ENCODE measurements at places on chromosomes 6 and 20.

DNA sequence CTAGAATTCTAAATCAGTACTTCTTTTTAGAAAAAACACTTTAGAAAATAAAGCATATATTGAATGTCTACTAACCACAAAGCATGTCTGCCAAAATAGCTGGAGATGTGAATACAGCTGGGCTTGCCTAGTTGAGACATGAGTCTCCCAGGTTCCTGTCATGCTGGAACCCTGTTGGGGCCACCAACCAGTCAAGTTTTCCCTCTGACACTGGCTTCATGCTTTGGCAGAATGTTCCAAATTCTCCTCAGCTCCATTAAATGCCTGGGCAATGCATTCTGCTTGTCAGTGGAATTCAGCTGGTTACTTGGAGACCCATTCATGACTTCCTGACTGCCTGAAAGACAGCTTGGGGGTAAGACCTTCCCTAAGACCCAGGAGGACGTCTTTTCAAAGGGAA, 87.2 kb downstream of the PRND start:
- no peak for DNase-seq

- no peak for DNase-seq
Measured at GRCh38 chr6:125198398-125198937, 44.9 kb downstream of the TPD52L1 start.

DNA sequence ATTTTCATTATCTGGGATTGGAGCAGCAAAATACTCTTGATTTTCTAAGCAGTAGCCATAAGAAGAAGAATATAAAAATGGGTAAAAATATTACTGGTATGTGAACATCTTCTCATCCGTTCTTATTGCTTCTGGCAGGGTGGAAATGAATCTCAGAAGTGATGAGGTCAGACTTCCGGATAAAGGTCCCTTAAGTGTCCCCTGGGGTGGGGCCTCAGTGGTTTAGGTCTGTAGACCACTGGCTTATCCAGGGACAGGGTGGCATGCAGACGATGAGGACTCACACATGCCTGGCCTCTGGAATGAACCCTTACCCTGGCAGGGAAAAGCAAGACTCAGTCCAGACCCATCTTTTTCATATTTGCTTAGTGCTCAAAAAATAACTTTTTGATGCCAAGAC, 143.3 kb downstream of the UST start:
- no peak for DNase-seq

DNA sequence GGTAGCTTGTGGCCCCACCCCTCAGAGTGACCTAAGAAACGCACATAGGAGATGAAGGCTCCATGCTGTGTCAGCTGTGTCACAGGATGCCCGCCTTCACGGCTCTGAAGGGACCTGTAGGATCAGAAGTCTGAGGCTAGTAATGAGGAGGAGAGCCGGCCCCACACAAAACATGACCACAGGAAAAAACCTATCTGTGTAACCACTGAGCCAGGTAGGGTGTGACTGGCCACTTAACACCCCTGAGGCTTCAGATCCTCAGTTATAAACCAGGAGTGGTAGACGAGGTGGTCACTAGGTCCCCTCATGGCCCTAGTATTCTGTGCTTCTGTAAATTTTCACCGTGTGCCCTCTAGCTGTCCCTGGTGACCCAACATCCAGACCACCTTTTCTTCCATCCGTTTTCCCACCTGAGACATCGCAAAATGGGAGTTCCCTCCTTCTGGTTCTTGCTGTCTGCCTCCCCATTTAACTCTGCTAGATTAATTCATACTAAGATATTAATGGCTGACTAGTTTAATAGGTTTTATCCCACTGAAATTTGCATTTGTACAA, 52.8 kb downstream of the TBC1D7 start:
- no peak for DNase-seq

DNA sequence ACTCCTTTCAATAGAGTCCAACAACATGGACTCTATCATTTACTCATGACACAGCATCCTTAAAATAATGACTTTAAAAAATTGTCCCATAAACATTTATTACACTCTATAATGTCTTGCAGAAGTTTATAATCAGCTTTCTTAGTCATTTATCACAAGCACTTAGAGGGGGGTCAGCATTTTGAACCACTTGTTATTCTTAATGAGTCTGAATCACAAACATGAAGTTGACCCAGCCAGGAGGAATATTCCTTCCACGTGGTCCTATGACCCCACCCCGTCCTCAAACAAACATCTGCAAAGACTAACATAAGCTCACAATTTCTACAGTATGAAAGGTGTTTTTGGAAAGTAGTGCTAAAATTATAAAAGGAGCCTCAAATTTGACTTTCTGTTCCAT, 91.1 kb downstream of the MTFR2 start:
- no peak for DNase-seq

DNA sequence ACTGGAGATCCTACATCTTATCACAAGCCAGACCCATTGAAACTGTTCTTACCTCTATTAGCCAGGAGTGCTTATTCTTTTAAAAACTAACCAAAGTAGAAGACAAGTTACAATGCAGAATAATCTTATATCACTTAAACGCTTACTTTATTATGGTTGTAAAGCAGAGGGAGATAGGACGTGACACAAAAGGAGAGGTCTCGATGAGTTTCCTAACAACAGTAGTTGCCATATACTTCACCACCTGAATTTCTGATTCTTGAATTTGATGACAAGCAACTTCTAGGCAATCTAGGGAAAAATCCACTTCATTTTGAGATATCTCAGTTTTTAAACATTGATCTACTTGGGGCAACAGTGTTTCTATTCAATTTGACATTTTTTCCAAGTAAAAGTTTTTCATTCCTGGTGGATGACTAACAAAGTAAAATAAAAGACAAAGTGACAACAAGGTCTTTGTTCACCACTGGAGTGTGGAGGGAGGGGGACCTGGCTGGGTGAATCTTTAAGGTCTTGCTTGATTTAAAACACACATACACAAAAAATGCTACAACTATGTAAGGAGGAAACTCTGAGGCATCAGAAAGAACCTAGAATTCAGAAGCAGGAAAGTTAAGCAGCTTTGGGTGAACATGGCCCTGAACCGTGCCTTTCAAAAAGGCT, 110.9 kb downstream of the SMLR1 start:
- no peak for DNase-seq

- DNase-seq = no peak
Measured at GRCh38 chr6:5339786-5340185, 78.5 kb downstream of the FARS2 start.

- no peak for DNase-seq
Measured at GRCh38 chr20:50804437-50805348, 9.8 kb downstream of the BCAS4 start.

- DNase-seq = no peak
Measured at GRCh38 chr6:92708945-92709344, 710.4 kb downstream of the EPHA7 start.

DNA sequence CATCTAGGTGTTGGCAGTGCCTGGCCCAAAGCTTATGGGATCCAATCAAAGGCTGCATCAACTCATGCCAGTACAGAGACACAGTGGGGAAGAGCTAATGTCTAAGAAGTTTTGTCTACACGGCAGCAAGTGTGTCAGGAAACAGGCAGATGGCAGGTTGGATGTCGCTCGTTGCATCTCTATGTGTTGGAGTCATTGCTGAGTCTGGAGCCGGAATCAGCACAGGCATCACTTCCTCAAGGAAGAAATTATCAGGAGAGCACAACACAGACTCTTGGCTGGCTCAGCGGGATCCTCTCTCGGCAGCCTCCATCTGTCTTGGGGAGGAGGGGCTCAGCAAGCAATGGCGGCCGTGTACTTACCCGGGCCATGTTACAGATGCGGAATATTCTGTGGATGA, 467.2 kb upstream of the CHD6 start:
- DNase-seq = no peak

DNA sequence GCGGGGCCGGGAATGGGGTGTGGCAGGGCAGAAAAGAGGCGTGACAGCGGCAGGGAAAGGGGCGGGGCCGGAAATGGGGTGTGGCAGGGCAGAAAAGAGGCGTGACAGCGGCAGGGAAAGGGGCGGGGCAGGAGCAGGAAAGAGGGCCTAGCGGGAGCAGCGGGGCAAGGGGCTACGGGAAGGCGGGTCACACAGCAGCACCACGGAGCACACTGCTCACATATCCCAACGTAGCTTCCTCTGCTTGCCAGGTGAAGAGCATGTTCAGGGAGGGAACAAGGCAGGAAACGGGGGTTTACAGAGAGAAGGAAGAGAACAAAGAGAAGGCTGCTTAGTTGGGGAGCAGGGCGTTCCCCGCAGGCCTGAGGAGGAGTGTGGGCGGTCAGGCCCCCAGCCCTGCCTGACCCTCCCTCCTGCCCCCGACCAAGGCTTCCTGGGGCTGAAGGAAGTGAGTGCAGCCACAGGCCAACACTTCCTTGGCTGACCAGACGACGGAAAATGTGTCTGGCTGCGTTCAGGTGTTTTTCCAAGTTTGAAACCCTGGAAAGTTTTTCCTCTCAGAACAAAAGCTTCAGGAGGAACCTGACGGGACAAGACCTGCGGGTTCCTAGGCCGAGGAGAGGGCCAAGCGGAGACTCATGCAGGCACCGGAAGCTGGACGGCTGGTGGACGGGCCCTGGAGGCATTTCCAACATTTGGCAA, 13.8 kb downstream of the UCKL1 start:
- peak; percentile 74 for DNase-seq

GRCh38 chr6:111872401-111873177, 663 bp downstream of the FYN start:
- no peak for DNase-seq

- DNase-seq = no peak
Measured at GRCh38 chr6:157280157-157280556, 43.2 kb downstream of the TMEM242 start.

DNA sequence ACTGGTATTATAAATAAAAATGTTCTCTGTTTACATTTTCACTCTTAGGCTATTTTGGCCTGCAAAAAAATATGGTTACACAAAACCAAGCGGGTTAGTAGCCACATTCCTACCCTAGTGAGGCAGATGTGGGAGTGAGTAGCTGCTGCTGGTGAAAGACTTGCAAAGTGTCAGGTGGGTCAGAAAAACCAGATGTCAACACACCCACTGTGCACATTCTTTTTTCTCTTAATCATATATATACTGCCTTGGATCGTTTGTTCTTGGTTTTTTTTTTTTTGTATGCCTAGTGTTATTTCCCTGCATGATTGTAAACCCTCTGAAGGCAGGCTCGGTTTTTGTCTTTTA, 68.0 kb upstream of the TFB1M start:
- no peak for DNase-seq

GRCh38 chr20:56098981-56099500, 93.7 kb upstream of the CBLN4 start:
- no peak for DNase-seq

DNA sequence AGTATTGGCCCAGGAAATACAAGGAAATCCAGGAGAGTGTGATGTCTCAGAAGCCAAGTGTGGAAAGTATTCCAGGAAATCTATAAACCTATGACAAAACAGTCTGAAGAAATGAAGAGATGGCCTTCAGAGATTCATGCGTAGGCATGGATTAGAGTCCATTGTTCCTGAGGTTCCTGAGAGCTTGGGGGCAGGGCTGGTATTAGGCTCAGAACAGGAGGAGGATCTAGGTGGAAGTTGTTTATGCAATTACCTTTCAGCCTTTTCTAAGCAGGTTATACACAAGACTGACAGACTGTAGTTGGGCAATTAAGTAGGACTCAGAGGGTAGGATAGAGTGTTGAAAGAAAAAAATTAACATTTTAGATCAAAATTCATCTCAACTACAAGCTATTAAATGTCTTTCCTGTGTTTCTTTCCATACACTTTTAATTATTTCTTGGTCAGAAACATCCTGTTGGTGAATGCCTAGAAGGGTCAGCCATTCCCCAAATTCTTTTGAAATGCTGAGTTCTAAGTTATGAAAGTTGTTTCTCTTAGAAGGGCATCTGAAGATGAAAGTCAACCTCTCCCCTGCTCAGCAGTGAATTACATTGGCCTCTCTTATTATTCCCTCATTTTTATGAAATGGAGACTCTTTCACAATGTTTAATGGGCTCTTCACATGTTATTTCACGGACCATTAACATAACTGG, 201.2 kb upstream of the MYLIP start:
- DNase-seq = no peak

DNA sequence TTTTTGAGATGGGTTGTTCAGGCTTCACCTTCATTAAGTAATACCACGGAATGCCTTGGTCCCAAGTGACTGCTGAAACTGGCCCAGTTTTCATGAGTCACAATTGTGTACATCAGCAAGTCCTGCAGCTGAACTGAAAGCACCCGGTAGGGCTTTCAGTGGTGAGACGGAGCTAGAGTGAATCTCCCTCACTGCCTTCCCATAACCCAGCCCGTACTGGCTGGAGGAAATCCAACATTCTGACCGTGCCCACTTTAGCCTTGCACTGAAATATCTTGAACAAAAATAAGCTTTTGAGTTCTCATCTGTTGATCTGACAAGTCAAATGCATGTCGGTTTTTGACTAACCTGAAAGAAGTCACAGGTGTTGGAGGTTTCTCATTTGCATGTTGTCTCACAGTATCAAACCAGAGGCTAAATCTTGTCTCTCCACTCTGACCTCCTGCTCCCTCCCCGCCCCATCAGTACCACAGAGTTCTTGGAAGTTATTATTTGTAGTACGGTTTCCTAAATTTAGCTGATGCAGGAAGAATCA, 35.9 kb downstream of the DUSP22 start:
- DNase-seq = no peak

DNA sequence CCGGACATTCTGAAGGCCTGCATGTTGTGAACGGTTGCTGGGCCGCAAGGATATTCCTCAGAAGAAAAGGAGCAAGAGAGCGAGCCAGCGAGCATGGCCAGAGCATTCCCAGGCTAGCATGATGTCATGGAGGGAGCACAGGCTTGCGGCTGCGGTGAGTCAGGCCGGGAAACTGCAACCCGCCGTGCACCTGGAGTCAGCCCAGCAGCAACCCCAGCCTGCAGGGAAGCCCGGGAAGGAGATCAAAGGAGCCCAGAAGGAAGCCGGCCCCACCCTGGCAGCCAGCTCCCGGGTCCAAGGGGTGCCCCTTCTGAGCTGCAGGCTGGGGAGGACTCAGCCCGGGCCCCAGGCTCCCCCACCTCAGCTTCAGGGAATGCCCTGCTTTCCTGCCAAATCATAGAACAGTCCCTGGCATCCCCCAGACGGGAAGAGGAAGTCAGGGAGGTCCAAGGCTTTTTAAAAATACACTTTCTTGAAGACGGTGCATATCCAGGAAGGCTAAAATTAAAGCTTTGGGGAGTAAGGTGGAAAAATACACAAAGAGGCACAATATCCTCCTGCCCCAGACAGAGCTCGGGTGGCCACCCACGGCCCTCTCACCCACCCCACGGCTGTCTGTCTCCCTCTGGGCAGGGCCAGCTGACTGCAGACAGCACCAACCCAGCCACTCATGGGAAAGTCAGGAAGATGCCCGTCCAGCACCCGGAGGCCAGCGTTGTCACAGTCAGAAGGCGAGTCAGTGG, 53.7 kb downstream of the BMP7 start:
- no peak for DNase-seq

GRCh38 chr6:40486576-40486975, 100.6 kb downstream of the LRFN2 start:
- DNase-seq = no peak

Measured in T47D (cell line).